Caki2 (cell line): ENCODE measurements at places on chromosomes 12 and 14. TPM values are rescaled to one million over a fixed set of nuclear protein-coding genes. Genes with fewer than 3 reads are reported as not detected.

The PROX2 gene
- total RNA-seq, result not detected in 2 replicates

The MIP gene
- total RNA-seq, result not detected in 2 replicates

DNA sequence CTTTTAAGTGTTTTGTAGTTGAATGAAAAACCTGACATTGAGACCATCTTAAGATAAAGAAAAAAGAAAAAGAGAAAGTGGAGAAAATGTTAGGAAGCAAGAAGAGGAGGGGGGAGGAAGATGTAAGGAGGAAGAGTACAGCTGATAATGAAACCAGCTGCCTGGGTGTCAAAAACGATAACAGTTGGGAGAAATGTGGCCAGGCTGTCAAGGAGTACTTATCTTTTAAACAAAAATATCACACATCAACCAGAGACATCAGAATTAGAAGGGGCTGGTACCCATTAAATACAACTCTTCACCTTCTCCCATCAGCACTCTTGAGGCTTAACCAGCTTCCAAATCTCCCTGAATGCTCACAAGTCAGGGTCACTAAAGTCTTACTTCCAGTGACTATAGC is 4.5 kb downstream of the SLC11A2 start:
- DNase-seq, result no peak

DNA sequence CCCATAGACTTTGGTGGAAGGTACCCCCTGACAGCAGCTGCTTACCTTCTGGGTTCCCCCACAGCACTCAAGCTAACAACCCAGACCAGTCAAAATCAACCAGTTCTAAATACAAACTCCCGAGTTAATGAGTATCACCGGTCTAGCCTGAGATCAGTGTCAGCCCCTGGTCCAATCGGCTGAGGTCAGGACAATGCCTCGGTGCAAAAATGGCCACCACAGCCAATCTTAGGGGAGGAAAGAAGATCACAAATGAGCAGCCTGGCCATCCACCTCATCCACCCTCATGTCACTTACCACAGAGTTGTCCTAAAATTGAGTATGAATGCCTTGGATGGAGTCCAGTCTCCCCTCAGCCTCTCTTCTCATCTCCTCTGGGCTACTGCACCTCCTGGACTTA is 128.5 kb downstream of the PHETA1 start:
- no peak for DNase-seq

DNA sequence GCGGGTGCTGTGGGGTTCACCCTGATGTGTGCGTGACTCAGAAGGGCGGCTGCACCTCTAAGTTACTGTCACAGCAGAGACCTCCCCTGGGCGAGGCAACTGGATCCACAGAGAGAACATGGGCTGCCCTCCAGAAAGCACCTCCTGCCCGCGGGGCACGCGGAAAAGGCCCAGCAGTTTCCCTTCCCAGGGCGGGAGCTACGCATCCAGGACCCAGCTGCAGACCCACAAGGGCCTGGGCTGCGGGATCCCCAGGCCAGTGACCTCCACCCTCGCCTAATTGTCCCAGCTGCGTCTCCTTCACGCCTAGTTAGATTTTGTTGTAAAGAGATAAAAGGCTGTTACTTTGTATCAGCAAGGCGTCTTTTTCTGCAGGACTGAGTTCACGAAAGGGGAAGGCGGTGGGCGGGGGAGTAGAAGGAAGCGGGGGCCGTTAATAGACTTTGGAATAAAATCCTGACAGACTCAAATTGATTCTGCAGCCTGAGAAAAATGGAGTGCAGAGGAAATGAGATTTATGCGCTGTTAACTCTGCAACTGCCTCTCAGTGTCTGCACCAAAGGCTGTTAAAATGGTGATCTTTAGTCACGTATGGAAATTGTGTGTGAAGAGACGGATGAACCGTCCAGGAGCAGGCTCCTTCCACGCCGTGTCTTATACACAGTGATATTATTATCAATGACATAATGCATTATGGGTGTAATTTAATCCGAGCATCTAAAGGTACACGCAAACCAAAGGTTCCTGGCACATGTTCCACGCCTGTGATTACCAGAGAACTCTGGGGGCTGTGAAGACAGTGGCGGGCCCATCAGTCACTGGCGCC is 65.9 kb upstream of the FBRSL1 start:
- no peak for DNase-seq
